ENCODE measurements at places on chromosomes 3 and 15.

DNA sequence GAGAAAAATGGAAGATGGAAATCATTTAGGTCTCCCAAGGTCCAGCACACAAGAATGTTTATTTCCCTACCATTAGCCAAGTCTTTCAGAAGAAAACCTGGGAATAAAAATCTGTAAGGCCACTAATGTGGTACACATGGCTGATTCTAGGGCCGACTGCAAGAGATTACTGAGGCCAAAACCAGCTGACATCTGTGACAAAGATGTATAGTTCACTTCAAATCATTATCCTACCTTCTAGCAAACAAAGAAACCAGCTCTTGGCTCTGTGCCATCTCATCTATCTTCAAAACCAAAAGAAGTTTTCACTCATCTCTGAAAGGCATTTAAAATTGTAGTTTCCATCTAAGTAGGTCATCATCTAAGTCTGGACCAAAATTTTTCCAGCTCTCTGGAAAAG, 43.9 kb downstream of the ERC2 start:
- no peak for DNase-seq

DNA sequence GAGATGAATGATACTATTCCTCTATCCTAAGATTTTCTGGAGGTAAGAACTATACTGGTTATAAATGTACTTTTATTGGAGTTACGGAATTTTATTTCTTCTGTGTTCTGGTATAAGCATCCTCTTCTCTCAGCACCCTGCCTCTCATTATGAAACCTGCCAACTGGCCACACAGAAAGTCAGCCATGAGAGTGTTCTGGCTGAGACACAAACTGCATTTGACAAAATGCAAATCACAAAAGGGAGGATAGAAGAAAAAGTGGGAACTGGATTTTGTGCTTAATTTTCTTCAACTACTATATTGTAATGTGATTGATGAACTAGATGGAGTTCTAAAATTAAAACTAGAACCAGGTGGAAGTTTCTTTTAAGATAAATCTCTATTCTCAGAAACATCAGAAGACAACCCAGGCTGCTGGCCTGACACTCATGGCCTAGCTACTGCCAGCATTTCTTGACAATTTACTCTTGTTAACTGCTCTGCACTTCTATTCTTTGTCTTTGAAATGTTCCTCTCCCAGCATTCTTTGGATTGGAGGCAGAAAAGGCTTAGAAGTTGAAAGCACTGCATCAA, 143.1 kb downstream of the WDR76 start:
- no peak for DNase-seq

DNA sequence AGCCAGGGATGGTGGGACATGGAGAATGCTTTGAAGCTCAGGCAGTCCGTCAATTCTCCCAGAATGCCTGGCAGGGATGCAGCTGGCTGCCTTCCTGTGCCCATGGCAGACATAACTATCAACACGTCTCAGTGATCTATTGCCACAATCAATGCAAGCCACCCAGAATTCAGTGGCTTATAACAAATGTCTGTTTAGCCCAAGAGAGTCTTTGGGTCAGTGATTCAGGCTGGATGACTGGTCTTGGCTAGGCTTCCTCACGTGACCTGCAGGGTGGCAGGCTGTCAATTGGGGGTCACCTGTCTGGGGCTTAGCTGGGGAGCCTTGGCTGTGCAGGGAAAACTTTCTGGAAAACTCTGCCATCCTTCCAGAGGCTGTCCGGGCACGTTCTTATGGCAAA, 213.1 kb upstream of the LRRFIP2 start:
- DNase-seq = no peak

DNA sequence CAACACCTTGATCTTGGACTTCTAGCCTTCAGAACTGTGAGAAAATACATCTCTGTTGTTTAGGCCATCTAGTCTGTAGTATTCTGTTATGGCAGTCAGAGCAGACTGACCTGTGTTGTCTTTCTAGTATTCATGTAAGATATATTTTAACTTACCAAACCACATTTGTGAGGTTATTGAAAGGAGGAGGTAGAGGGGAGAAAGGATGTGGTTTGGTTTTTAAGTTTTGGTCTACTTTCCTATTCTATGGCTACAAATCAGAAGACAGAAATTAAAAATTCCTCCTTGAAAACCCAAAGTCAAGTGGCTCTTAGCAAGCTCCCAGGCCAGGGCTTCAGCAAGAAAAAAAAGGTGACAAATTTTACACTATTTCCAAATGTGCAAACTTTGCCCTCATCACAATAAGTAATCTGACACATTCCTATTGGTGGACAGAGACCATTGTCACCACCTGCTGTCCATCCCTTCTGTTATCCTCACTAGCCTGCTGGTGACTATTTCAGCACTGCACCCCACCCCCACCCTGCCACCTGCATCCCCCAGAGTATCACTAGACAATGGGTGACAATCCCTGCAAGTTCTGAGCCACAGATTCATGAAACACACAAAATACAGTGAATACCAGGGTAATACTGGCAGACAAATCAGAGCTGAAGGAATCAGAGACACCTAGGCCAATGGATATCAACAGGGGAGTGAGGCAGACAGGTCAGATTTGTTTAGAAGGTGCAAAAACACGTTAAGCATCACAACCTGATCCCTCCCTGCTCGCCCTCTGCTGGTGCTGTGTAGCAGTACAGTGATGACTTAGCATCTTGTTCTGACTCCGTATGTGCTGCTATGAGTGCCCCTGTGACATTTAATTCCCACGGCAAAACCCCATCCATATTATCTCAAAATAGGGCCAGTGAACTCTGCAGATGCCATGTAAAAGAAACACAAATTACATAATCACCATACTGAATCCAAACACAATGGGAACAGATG, 79.0 kb upstream of the DCLK3 start:
- no peak for DNase-seq

GRCh38 chr15:79172032-79172481, 81.5 kb upstream of the RASGRF1 start:
- no peak for DNase-seq

GRCh38 chr3:149879872-149880271, 66.9 kb downstream of the RNF13 start:
- no peak for DNase-seq

GRCh38 chr15:101068961-101069653, 149.9 kb downstream of the LRRK1 start:
- DNase-seq = no peak

- peak; percentile 24 for DNase-seq
These were observed 624 bp downstream of the BRK1 start for GRCh38 chr3:10116138-10116460.

DNA sequence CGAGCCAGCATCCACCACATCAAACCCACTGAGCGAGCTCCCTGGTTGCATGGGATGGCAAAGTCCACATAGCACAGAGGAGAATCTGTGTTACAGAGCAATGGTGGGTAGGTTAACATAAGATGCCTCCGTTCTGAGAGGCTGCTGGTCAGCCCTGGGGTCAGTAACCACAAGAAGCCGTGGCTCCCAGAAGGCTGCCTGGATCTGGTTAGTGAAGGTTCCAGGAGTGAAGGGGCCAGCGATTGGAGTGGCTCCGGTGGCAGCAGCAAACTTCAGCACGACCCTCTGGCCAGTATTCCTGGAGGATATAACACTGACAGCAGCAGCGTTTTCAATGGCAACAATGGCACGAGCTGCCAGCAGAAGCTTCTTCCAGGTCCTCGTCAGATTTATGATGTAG, 18.4 kb upstream of the PIGZ start:
- no peak for DNase-seq

DNA sequence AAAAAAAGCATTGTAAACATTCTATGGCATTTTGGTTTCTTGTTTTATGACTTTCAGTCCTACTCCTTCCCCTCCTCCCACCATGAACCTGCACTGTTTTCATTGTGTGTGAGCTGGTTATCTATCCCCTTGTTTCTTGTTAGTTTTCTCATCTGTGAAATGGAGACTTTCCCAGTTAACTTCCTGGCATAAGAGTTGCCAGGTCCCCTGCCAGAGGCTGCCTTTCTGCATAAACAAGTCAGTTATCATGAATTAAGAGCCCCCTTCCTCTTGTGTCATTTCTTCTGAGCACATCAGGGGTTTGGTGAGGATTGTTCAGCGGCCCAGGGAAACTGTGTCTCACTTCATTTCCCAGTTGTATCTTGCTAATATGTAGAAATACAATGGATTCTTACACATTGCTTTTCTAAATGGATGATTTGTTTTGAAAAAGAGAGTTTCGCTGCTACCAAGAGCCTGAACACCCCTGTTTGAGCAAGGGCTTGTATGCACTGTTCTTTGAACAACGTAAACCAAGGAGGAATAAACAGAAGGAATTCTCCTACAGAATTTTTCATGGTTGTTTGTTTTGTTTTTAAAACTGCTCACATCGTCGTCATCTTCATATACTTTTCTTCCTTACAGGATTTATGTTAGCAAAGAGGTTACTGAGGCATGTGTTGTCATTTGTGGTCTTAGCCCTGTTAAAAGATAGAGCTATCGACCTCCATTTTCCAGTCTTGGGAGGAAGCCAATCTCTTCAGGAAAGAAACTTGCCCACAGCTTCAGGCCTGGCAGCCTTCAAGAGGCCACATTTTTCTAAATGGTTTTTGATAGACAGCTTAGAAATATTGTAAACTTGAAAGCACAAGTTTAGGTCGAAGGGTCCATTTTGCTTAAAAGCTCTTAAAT, 144.6 kb upstream of the IL12A start:
- DNase-seq = no peak

- no peak for DNase-seq
These were observed 278.1 kb upstream of the CTNNB1 start for GRCh38 chr3:40921251-40921650.

DNA sequence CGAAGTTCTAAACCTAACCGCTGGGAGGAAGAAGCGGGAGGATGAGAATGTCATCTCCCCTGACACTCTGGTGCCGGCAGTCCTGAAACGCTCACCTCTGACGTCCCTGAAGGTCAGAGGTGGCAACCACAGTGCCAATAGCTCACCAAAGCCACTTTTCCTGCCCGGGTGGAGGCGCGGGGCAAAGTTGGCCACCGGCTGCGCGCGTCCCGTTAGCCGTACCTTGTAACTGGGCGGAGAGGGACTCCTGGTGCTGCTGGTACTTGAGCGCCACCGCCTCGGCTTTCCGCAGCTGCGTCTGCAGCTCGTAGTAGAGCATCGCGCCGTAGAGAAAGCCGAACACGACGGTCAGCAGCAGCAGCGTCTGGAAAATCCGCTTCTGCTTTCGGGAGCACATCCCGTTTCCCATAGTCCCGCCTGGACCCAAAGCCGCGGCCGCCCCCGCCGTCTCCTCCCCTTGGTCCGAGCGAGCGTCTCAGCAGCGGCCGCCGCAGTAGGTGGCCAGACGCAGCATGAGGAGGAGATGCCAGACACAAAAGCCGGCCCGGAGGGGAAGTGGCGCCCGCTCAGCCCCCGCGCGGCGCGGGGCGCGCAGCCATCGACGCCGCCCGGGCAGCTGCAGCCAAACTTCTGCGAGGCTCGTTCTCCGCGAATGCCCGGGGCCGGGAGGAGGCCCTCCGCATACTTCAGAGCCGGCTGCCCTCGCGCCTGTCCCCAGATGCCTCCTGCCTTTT, 680 bp downstream of the GOLIM4 start:
- peak; percentile 51 for DNase-seq

- no peak for DNase-seq
These were observed 76.8 kb downstream of the BDH1 start for GRCh38 chr3:197478746-197479668.

GRCh38 chr15:31102039-31102321, 455 bp upstream of the TRPM1 start:
- no peak for DNase-seq

GRCh38 chr3:194134231-194134756, 1.7 kb upstream of the HES1 start:
- DNase-seq = no peak

- DNase-seq = no peak
These were observed 103.5 kb upstream of the FXR1 start for GRCh38 chr3:180808823-180809575.

- no peak for DNase-seq
These were observed 1060.0 kb downstream of the NAALADL2 start for GRCh38 chr3:175919133-175919532.

DNA sequence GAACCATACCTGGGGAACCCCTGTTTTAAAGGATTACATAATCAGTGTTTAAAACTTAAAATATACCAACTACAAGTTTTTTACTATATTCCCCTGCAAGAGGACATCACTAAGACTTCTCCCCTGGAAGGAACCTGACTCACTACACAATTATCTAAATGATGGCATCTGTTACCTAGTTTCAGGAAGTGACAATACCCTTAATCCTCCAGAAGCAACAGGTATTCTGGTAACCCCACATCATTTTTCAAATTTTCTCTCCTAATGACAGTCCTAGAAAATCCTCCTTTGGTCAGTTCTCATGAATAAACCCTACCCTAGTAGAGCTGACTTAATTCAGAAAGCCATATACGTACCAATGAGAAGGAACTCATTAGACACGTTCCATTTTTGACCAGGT, 78.4 kb downstream of the RFX7 start:
- DNase-seq = no peak

DNA sequence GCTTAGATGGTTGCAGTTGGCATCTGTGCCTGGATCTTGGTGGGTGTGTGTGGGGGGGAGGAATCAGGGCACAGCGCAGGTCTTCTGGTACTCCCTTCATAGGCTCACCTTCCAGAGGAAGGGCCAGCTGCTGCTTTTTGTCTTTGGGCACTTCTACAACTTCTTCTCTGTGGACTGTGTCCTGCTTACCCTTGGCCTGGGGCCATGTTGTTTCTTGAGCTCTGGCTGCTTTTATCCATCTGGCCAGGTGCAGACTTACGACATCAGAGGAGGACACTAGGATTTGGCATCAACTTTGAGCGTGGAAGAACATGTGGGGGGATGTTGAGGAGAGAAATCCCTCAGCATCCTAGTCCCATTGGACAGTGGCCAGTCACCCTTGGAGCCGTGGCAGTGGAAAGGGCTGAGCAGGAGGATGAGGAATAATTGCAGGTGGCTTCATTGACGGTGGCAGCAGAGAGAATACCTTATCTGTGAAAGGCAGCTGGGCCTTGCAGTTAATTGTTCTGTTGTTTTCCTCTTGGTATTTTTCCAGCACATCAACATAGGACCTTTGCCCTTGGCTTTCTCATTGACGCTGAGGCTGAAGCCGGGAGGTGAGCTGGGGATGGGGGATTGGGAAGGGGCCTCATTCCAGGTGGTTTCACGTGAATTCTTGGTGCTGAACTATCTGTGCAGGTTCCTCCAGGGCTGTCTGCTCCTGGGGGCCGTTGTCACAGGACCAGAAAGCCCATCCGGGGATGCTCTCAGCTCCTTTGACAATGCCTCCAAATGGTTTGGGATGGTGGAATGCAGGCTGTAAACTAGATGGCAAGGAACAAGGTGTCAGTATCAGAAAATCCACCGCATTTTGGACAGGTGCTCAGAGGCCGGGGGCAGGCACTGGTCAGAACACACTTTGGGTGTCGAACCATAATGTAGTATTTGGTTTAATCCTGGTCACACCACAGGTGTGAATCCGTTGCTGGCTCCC, 9.7 kb downstream of the EPHB1 start:
- peak; percentile 6 for DNase-seq

DNA sequence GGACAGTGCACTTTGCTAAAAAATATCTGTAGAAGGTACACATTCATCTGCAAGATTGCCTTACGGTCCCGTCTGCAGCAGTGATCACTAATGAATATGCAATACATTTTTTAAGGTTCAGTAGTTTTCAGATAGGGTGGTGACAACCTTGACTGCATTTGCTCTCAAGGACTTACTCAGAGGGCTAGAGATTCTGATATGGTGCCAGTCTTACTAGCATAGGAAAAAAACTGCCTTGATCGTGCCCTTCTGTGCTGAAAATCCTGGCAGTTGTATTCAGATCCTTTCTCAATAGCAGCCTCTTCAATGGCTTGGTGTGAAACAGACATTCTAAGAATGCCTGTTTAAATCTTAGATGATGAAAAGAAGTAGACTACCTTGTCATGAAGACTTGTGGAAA, 411.9 kb upstream of the CCDC54 start:
- no peak for DNase-seq
